ENCODE measurements at places on chromosomes 4 and X. TPM values are rescaled to one million over a fixed set of nuclear protein-coding genes. Genes with fewer than 3 reads are reported as not detected.

The SFRP2 gene
- 34.0 TPM for total RNA-seq

The TMEM255A gene
- total RNA-seq: 0.98 TPM

The RIBC1 gene
- total RNA-seq: 2.6 TPM

The CYSLTR1 gene
- 3.5 TPM for total RNA-seq

The CD99L2 gene
- 35.2 TPM for total RNA-seq

- no peak for DNase-seq
Measured at GRCh38 chr4:119690871-119691270, 62.3 kb upstream of the PDE5A start.

- no peak for DNase-seq
Measured at GRCh38 chrX:91108761-91109160, 325.9 kb upstream of the PABPC5 start.

GRCh38 chr4:181645489-181645888, 597.7 kb upstream of the TENM3 start:
- DNase-seq: no peak

GRCh38 chr4:165319030-165319429, 8.4 kb upstream of the MSMO1 start:
- no peak for DNase-seq

- DNase-seq: no peak
Measured at GRCh38 chr4:70591955-70592582, at the start of gene AMBN. Gene AMBN, plus strand, starts transcription at chr4:70592256. Its CDS starts 103 bp downstream, at chr4:70592359.

GRCh38 chr4:108556588-108557200, 63.7 kb upstream of the RPL34 start:
- DNase-seq: no peak

GRCh38 chr4:147101678-147102077, 156.0 kb upstream of the TTC29 start:
- DNase-seq: no peak

DNA sequence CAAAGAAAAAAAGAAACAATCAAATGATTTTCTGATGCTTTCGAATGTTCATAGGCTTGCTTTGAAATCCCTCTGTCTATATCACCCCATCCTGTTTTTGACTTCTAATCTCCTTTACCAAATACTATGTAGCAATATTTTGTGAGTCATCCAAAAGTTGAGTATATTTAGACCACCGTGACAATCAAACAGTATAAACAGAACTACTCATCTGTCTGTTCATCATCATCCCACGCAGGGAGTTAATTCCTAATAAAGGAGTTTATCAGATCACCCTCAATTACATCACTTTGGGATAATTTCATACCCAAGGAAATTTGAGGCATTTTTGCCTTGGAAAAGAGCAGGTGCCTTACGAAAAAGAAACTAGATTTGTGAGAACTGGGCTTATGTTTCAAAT, 212.9 kb downstream of the CBR4 start:
- DNase-seq: no peak

DNA sequence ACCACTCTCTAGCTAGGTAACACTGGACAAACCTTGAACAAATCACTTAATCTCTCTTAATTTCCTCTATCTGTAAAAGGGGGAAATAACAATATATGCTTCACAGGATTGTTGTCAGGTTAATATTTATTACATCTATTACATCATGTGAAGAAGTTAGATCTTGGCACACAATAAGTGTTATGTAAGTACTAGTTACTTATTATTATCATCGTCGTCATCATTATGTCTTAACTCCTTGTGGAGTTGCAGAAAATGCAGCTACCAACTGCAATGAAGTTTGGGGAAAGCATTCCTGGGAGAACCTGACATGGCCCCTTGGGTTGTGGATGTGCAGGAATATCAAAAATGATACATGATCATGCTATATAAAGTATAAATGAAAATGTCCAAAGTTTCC, 4.8 kb upstream of the JCHAIN start:
- no peak for DNase-seq

GRCh38 chr4:99647071-99647470, 10.6 kb downstream of the C4orf54 start:
- DNase-seq: no peak

- no peak for DNase-seq
Measured at GRCh38 chrX:19991350-19991718, 473 bp upstream of the BCLAF3 start.

DNA sequence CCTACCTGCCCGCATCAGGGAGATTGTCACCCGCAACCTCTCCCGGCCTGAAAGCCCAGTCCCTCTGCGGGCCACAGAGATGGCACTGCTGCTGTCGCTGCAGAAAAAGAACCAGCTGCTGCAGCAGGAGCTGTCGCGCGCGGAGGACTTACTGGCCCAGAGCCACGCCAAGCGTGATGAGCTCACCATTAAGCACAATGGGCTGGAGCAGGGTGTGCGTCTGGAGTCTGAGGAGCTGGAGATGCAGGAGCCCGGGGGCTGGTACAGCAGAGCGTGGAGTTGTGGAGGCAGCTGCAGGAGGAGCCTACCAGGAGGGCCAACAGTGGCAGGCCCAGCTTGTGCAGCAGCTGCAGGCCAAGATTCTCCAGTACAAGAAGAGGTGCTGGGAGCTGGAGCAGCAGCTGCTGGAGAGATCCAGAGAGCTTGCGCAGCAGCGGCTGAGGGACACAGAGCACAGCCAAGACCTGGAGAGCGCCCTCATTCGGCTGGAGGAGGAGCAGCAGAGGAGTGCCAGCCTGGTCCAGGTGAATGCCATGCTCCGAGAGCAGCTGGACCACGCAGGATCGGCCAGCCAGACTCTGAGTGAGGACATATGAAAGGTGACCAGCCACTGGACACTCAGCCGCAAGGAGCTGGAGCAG, 11.3 kb downstream of the SMIM10L2A start:
- no peak for DNase-seq

- DNase-seq: no peak
Measured at GRCh38 chr4:110131916-110132315, 66.5 kb downstream of the ELOVL6 start.

- DNase-seq: no peak
Measured at GRCh38 chr4:33696041-33696440, 2548.3 kb downstream of the ARAP2 start.

GRCh38 chr4:42159271-42160001, 7.0 kb upstream of the BEND4 start:
- no peak for DNase-seq

DNA sequence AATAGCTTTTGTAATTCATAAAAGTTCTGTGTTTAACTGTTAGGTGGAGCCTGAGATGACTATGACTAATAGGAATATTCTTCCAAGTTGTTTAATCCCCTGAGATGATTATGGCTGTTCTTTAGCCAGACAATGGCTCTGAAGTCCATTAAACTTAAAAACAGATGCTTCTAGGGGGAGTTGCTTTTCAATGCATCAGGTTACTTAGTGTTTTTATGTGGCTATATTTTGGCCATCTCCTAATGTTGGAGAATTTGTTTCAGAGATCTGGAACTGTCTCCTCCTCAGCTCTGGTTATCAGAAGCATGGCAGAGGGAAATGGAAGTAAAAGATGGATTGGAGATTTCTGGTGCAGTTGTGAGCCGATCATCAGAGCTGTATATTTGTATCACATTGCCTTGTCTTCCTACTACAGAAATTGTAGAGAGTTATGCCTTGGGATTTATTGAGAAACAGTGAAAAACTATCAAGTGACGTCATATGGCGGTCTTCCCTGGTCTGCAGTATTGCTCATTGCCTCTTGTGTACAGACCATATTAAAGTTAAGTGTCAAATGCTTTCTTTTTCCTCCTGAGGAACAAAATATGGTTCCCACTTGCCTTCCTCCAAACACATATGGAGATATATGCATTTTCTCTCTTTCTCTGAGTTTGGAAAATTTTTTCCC, 29.8 kb downstream of the SGMS2 start:
- DNase-seq: no peak

GRCh38 chr4:8312069-8312445, 42.5 kb downstream of the HTRA3 start:
- DNase-seq: no peak

Data from mucosa of gallbladder (tissue), 1 donor.